ENCODE measurements at places on chromosomes 6 and 20.

- DNase-seq, result no peak
Observed at GRCh38 chr20:49674383-49675352, 39.0 kb downstream of the B4GALT5 start.

- no peak for DNase-seq
Observed at GRCh38 chr20:7939663-7940062, 595 bp downstream of the HAO1 start.

DNA sequence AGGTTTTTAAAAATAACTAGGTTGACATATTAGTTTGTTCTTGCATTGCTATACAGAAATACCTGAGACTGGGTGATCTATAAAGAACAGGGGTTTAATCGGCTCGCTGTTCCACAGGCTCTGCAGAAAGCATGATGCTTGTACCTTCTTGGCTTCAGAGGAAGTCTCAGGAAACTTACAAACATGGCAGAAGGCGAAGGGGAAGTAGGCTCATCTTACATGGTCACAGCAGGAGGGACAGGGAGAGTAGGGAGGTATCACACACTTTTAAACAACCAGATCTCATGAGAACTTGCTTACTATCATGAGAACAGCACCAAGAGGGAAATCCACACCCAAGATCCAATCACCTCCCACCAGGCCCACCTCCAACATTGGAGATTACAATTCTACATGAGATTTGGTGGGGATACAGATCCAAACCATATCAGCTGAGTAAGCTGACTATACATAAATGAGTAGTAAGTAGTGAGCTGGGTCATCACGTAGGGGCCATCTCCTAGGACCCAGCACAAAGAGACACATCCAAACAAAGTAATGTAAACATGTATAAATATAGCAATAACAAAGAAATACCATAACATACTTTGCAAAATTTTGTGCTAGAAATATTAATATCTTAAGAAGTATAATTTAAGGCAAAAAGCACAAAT is 31.4 kb upstream of the SIRPG start:
- DNase-seq, result no peak

DNA sequence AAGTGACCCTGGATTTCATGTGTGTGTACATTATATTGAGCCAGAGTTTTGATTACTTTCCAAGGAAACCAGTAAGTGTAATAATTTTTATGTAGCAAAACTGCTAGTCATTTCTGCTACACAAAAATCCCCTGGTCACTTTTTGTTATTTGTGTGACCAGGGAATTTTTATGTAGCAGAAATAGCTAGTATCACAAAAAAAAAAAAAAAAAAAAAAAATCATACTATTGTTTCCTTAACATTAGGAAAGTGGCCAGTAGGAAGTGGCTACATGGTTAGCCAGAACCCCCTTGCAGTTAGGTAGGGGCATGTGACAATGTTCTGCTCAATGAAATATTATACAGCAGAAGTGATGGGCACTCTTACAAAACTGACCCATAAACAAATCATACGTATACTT is 434.0 kb upstream of the BTBD3 start:
- DNase-seq, result no peak

- no peak for DNase-seq
Observed at GRCh38 chr6:157029980-157030690, 253.0 kb downstream of the ARID1B start.

- DNase-seq, result no peak
Observed at GRCh38 chr6:52375780-52376556, 14.0 kb downstream of the PAQR8 start.

DNA sequence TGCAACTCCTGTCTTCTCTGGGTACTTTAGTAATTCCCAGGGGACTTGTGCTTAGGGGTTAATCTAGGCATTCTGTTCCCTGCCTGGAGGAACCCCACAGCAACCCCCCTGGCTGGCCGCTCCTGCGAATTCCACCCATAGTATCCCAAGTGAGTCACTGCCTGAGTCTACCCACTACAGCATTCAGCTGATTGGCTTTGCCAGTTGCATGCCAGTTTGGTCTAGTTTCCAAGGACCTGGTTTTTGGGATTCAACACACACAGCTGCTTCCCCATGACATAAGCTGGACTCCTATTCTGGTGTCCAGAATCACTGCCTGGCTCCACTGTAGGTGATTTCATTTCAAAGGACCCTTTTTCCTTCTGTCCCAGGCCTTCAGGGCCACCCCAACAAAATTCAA is 40.3 kb downstream of the PLCG1 start:
- no peak for DNase-seq

GRCh38 chr6:90874931-90875330 is 288.1 kb upstream of the MAP3K7 start:
- DNase-seq, result no peak

GRCh38 chr20:15564981-15565380 is 1008.3 kb downstream of the KIF16B start:
- DNase-seq, result no peak

DNA sequence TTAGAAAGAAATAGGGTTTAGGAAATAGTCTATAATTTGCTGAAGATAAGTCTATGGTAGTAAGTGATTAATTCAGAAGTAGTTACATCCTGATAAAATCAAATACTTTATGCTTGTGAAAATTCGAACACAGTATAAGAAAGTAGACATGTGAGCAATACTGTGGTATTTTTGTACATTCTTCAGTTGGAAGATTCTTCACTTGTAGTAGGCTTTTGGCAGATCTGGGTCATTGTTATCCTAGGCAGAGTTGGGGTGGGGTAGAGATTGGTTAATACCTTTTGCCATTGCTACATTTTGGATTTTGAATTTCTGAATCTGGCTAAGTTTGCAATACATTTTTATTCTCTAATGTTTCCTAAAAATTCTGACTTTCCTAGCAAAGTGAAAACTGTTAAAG is 197.5 kb downstream of the BCKDHB start:
- no peak for DNase-seq

GRCh38 chr20:36886859-36887751 is 11.2 kb downstream of the TLDC2 start:
- DNase-seq, result peak; percentile 62

Measured in central memory CD4-positive, alpha-beta T cell (primary cell).